ENCODE measurements at places on chromosomes 13 and 19.

GRCh38 chr19:31317570-31317969, 31.7 kb downstream of the TSHZ3 start:
- no peak for DNase-seq

GRCh38 chr13:65940720-65941119, 1289.4 kb downstream of the PCDH9 start:
- no peak for DNase-seq

DNA sequence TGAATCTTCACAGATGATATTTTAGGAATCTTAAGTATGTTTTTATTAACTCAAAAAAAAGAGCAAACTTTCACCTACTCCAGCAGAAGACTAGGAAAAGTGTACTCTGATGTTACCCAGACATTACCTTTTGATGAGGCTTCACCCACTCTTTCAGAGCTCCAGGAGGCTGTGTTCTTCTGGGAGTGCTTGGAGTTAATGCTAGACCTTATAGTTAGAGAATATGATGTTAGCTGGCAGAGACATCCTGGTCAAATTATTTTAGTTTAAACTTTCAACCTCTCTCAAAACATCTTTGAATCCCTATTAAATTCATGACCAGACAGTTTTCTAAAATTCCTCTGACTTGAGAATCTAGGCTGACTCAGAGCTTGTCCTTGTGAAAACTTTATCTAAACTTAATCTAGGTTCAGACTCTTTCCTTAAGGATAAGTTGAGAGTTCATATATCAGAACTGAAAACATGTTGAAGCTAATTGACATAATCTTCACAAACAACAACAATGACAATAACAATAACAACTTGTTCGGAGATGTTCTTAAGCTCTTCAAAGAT, 82.8 kb downstream of the ITGBL1 start:
- no peak for DNase-seq

GRCh38 chr19:48509467-48510194, 2.0 kb downstream of the LMTK3 start:
- DNase-seq = no peak

DNA sequence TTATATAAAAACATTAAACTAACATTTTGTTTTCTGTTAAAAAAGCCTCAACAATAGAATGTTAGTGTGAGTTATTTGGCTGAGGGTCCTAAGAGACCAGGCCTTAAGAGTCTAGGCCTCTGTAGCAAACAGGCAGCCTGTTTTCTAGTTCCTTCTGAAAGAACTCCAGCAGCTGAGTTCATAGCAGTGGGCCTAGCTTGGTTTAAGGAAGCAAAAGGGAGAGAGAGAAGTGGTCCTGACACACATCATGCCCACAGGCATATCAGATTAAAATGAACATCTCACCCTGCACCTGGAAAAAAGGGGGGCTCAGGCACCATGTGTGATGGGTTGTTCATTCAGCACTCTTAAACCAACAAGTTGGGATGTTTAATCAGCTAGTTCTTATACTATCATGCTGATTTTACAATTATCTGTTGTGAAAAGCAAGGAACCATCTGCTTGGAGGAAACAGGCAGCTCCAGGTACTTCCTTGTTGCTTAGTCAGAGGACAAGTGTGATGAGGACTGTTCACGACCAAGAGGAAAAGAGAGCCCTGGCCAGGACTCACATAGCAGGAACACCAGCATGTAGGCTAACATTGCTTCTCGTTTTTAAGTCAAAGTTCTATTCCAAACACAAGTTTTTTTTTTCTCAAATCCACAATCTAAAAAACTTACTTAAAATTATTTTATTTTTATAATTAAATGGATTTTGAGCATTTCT, 81.3 kb upstream of the FRY start:
- no peak for DNase-seq

DNA sequence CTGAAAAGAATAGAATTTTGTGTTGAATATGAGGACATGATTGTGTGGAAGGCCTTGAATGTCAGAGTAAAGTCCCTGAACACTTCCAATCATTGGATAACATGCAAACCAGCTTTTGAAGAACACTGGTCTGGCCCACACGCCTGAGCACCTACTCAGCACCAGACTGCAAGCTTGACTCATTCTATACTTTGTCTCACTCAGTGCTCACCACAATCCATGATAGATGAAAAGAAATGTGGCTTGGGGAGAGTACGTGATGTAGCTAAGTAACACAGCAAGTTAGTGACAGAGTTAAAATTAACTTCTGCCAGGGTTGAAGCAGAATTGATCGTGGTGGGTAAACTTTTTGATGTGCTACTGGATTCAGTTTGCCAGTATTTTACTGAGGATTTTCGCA, 12.0 kb downstream of the DLEU7 start:
- no peak for DNase-seq

DNA sequence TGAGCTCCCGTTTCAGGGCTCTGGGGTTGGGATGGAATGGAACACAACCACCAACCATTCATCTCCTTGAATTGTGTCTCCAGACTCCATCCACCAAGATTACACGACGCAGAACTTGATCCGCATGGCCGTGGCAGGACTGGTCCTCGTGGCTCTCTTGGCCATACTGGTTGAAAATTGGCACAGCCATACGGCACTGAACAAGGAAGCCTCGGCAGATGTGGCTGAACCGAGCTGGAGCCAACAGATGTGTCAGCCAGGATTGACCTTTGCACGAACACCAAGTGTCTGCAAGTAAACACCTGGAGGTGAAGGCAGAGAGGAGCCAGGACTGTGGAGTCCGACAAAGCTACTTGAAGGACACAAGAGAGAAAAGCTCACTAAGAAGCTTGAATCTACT, 15.5 kb downstream of the FCAR start:
- no peak for DNase-seq

DNA sequence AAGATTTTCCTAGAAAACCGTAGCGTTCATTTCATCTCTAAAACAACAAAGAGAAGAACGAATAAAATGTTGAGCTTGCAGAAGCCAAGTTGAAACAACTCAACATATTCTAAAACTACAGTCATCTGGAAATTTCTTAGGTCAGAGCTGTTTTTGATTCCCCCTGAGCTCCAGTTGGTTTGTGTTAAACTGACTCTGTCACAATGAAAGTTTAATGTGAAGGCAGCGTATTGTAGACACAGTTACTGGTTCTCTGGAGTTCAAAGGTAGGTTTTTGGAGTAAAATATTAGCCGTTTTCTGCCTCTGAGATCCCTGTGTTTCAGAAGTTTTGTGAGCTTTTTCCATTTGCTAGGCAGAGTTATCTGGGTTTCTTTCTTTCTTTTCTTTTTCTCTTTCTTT, 2.2 kb downstream of the ARHGEF7 start:
- no peak for DNase-seq

GRCh38 chr13:90416519-90416918, 931.0 kb upstream of the MIR17HG start:
- DNase-seq = no peak

DNA sequence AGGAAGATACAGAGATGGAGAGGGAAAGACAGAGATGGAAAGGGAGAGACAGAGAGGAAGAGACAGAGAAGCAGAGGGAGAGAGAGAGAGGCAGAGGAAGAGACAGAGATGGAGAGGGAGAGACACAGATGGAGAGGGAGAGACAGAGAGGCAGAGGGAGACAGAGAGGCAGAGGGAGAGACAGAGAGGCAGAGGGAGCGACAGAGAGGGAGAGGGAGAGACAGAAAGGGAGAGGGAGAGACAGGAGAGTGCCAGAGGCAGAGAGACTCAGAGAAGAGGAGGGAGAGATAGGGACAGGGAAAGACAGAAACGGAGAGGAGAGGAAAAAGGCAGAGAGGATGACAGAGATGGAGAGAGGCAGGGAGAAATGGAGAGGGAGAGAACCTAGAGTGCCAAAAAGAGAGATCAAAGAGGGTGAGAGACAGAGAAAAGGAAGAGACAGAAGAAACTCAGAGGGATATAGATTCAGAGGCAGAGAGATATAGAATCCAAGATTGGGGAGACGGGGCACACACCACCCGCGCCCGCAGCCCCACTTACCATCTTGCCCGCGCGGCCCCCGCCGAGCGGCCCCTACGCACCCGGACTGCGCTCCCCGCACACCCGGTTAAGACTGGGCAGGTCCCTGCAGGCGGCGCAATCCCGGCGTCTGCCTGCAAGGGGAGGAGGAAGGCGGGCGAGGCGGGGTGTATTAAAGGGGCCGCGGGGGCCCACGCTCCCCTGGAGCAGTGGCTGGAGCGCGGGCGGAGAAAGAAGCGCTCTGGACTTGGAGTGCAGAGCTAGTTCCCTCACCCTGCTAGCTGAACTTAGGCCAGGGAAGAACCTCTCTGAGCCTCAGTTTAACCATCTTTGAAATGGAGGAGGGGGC, 10.7 kb downstream of the TM6SF2 start:
- DNase-seq = no peak

DNA sequence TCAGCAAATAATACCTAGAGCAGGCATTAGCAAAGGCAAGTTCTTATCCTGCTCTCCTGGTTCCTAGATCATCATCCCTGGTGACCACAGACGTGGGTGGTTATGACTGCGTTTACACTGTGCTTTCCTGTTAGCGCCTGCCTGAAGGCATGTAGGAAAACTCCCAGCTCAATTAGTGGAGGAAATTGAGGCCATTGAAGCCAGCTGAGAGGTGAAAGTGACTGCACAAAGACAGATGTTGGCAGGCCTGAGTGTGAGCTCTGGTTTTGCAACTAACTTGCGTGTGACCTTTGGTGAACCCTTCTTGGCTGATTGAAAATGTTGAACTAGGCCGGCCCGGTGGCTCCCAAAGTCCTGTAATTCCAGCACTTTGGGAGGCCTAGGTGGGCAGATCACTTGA, 17.5 kb upstream of the NWD1 start:
- DNase-seq = no peak

Data from T1000 (cell line).